Aorta (tissue), 5 donors: ENCODE measurements at places on chromosomes 16 and 17. TPM values are rescaled to one million over a fixed set of nuclear protein-coding genes. Genes with fewer than 3 reads are reported as not detected.

DNA sequence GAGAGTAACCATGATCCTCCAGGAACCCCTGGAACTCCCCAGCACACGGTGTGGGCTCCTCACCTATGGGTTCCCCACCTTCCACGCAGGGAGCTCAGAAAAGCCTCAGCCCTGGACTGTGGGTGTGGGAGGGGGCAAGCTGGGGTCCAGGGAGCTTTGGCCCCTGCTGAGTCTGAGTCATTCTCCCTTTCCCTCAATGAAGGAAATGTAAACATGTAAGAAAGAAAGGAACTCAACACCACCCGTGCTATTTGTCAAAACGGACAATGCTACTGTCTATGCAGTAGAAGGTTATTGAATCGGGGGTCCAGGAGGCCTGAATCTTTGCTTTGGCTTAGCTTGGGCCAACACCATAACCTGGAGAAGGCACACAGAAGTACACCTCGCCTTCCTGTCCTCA lies 222.8 kb downstream of the PMP22 start:
- no peak for DNase-seq

GRCh38 chr17:17814162-17815061 lies 22.4 kb downstream of the SREBF1 start:
- DNase-seq, result no peak

GRCh38 chr17:73536700-73537605 lies 107.3 kb downstream of the SDK2 start:
- DNase-seq, result no peak

GRCh38 chr17:51740531-51740930 lies 418.0 kb downstream of the CA10 start:
- DNase-seq, result no peak

DNA sequence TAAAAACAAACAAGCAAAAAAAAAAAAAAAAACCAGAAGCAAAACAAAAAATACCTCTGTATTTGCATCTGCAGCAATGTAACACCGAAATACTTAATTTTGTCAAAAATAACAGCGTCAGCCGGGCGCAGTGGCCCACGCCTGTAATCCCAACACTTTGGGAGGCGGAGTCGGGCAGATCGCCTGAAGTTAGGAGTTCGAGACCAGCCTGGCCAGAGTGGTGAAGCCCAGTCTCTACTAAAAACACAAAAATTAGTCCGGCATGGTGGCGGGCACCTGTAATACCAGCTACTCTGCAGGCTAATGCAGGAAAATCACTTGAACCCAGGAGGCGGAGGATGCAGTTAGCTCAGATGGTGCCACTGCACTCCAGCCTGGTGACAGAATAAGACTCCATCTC lies 683.5 kb upstream of the CA10 start:
- DNase-seq, result no peak

DNA sequence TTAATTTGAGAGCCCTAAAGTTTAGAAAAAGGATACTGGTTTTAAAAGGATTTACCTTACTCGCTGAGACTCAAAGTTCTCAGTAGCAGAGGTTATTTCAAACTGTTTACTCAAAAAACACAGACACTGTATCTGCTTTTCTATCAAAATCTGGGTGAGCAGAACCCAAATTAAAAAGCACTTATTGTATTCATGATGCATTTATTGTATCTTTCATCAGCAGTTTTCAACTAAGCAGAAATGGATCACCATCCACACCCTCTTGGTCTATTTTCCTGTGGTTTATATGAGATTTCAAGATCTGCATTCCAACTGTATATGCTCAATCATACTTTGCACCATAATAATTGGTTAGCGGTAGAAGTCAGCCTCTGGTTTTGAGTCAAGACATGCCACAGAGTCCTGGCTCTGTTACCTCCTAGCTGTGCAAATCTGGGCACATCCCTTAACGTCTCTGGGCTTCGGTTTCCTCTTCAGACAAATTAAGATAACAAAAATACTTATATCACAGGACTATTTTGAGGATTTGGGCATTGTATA lies 109.5 kb downstream of the ASIC2 start:
- DNase-seq, result no peak

DNA sequence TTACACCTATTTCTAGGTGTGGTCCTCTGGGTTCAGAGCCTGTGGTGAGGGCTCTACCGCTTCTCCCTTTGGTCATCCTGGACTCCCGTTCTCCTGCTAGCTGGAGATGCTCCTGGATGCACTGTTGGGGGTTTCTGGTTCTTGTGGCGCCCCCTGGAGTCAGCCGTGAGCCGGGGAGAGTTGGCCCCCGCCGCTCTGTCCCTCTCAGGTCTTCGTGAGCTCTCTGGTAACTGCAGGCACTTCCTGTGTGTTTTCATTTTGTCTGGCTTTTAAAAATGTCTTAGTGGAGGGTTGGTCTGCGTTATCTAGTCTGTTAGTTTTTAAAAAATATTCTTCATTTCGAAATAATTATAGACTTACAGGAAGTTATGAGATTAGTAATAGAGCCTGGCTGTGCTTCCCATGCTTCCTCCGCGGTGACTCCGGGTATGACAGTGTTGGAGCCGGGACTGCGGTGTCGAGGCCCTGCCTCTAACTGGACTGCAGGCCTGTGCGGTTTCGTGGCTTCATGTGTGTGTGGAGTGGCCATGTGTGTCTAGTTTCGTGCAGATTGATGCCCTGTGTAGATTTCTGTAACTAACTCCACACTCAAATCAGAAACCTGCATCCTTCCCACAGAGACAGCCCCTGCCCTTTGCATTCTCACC lies 78.0 kb upstream of the ZNF750 start:
- DNase-seq, result no peak

DNA sequence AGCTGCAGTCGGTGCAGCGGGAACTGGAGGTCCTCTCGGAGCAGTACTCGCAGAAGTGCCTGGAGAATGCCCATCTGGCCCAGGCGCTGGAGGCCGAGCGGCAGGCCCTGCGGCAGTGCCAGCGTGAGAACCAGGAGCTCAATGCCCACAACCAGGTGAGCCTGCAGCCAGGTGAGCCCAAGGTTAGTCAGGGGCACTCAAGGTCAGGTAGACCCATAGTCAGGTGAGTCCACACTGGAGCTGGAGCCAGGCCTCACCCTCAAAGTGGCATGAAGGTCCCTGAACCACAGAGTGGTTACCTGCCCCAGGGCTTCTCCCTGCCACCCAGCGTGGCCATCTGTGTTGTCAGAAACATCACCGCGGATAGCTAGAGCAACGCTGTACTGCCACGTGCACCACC lies 32.2 kb downstream of the PLD6 start:
- no peak for DNase-seq

GRCh38 chr17:43849116-43849515 lies 2.1 kb downstream of the CD300LG start:
- no peak for DNase-seq

GRCh38 chr16:11049396-11050059 lies 105.2 kb downstream of the CLEC16A start:
- DNase-seq, result no peak

DNA sequence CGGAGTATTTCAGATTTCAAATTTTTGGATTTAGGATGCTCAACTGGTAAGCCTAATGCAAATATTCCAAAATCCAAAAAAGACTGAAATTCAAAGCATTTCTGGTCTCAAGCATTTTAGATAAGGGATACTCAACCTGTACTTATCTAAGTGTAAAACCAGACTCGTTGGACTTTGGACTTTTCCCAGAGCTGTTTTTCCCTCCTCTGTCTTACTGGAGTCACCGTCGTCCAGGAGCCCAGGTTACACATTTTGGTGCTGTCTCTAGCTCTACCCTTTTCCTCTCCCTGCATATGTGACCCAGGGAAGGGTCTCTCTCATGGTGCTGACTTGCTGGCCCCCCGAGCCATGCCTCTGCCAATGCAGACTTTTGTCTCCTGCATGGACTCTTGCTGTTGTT lies 46.0 kb upstream of the MMP2 start:
- no peak for DNase-seq

DNA sequence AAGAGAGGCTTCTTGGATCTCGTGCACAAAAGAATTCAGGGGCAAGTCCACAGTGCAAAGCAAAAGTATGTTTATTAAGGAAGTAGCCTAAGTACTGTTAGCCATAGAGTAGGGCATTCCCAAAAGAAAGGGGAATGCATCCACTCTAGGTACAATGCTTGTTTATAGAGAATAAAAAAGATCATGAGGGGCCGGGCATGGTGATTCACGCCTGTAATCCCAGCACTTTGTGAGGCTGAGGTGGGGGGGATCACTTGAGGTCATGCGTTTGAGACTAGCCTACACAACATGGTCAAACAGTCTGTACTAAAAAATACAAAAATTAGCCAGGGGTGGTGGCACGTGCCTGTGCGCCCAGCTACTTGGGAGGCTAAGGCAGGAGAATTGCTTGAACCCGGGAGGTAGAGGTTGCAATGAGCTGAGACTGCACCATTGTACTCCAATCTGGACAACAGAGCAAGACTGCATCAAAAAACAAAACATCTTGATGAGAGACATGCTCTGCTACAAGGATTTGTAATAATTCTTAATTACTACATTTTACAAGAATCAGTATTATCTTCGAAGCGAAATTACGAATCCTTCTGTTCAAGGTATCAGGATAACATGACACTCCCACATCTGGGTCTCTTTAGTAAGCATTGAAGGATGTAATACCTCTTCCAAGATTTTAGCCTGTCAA lies 191.6 kb downstream of the CPPED1 start:
- no peak for DNase-seq

DNA sequence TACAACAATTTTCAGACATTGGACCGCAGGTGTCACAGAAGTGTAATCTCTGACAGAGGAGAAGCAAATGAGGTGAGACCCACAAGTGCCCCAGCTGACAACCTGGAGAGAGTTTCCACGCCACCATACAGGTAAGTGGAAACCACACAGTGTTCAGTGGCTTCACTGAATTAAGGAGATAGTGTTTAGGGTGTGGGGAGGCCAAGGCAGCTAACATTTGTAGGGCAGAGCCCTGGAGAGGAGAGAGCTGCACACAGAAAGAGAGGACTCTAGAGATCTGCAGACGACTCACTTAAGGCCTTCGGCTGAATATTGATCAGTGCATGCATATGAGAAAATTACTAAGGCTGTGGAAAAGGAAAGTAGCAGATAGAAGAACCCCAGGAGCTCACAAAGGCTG lies 228.9 kb upstream of the TNRC6C start:
- DNase-seq, result no peak

- DNase-seq, result no peak
Observed at GRCh38 chr17:30808785-30809286, 15.7 kb downstream of the CRLF3 start.

DNA sequence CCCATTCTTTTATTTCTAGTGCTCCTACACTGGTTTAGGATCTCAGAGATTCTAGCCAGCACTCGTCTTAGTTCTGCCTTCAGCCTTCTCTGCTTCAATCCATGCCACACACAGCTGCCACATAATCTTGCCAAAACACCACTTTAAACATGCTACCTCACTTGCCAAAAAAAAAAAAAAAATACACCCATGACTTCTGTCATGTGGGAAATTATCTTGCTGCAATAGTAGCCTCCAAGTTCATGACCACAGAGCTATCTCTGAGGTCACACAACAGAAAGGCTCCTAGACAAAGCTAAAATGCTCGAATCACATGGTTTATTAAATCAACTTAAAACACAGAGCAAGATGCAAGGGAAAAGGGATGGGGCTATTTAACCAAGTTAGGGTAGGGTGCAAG lies 18.1 kb downstream of the FZD2 start:
- no peak for DNase-seq

DNA sequence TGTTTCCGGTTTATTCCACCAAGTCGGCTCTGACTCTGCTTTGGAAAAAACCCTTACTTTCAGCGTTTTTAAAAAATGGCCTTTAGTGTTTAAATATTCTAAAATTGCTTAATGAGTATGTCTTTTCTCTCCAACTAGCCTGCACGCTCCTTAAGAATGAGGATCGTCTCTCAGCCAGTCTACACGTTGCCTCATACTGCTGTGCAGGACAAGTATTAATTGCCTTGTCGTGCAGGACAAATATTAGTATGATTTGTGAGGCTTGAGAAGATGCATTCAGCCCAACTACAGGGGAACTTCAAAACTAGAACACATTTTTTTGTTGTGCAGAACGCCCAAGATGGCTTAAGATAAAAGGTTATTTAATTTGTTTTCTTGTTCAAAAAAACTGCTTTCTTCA lies 61.2 kb downstream of the MARCHF10 start:
- DNase-seq, result no peak

- no peak for DNase-seq
Observed at GRCh38 chr16:48614759-48615158, 4.8 kb upstream of the N4BP1 start.

- DNase-seq, result no peak
Observed at GRCh38 chr17:66953630-66954020, 10.9 kb upstream of the CACNG4 start.

DNA sequence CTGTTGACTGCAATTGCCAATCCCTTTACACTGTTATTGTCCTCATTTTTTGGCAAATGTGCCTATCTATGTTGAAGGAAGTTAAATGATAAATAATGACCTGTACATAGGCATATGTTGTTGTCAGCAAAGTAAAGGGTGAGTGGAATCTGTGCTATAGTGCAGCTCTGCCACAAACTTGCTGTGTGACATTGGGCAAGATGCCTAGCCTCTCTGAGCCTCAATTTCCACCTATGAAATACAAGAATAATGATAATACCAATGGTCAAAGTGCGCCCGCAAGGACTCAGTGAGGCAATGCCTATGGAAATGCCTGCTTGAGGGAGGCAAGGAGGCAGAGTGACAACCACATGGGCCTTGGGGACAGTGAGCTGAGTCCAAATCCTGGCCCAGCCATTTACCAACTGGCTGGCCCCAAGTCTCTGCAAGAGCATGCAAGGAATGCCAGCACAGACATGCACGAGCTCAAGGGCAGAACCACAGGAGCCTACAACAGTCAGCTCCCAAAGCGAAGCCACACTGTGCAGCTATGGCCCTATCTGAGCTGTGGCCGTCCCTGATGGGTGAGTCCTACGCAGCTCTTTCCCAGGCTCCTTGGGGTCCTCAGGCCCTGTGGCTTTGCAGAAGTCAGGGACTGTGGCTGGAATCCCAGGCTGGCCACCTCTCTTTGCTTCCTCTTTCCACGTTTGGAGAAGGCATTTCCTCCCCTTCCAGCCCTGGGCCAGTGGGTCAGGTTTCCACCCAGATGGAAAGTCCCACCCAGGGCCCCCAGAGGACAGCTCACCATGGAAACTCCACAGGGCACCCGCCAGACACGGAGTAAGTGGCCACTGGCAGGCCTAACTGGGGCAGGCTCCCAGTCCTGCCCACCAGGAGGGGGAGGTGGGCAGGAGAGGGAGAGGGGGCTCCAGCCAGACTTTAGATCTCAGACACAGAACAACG lies 82.1 kb downstream of the ZNF423 start:
- no peak for DNase-seq

- DNase-seq, result no peak
Observed at GRCh38 chr16:89697616-89698331, 3.7 kb downstream of the SPATA2L start.

The ODF4 gene
- not detected for total RNA-seq

The SCARF1 gene
- 13.8 TPM for total RNA-seq

The ABI3 gene
- total RNA-seq, result 8.8 TPM

The PRR15L gene
- total RNA-seq, result not detected

The TSPAN10 gene
- 0.29 TPM for total RNA-seq

The ZNF423 gene
- 12.5 TPM for total RNA-seq

The CA10 gene
- not detected for total RNA-seq

The HSD3B7 gene
- 13.6 TPM for total RNA-seq

The SRSF2 gene
- total RNA-seq, result 133 TPM

The ZFP90 gene
- total RNA-seq, result 31.0 TPM

The CCL5 gene
- 6.7 TPM for total RNA-seq

The CHST5 gene
- not detected for total RNA-seq
